ACHN (cell line): ENCODE measurements at places on chromosomes 12 and 14.

DNA sequence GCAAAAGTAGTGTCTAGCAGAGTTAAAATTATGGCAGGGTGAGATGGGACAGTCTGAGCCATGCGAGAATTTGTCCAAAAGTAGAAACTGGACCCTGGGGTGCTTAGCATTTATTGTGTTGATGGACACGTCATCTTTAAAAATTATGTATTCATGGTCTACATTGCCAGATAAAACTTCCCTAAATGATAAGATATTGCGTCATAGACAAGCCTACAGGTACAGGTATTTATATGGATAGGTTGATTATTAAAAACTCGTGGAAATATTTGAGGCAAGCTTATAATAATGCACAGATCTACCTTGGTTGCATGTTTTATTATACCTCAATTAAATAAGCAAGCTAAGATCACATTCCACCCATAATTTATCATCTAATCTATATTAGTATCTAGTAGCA, 196.0 kb upstream of the PDZRN4 start:
- no peak for DNase-seq

DNA sequence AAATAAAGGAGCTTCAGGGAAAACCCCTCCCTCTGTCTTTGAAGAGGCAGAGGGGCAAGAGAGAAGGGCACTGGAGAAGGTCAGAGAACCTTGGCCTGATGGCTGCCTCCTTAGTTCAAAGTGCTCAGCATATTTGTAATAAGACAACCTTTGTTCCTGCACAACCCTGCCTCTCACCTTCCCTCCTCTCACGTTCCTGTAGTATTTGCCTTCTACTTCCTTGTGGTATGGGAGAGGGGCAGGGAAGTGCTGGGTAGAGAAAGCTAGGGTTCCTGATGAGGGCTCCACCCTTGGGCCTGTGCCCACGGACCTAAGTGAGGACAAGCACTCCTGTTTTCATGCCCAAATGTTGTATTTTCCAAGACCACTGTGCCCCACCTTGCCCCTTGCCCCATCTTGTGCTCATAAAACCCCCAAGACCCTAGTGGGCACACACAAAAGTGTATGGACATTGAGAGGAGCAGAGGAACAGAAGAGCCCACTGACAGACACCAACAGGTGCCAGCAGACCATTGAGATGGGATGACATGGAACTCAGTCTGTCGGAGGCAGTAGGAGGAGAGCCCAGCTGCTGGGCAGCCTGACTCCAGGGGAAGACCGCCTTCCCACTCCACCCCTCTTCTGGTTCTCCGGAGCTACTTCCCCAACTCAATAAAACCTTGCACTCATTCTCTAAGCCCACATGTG, 261.5 kb upstream of the CCDC196 start:
- no peak for DNase-seq

- peak; percentile 53 for DNase-seq
Measured at GRCh38 chr14:106044949-106045596, 518.7 kb downstream of the TMEM121 start.

- no peak for DNase-seq
Measured at GRCh38 chr14:88477513-88478250, 77.1 kb downstream of the PTPN21 start.

DNA sequence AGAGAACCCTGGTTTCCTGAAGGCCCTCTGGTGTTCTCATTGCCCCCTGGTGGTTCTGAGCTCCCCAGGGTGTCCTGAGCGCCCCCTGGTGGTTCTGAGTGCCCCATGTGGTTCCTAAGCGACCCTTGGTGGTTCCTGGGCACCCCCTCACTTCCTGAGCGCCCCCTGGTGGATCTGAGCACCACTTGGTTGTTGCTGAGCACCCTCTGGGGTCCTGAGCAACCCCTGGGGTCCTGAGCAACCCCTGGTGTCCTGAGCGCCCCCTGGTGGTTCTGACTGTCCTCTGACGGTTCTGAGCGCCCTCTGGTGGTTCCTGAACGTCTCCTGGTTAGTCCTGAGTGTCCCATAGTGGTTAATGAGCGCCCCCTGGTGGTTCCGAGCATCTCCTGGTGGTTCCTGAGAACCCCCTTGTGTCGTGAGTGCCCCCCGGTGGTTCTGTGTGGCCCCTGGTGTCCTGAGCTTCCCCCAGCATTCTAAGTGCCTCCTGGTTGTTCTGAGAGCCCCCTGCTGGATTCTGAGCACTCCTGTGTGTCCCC, 568.3 kb downstream of the TMEM121 start:
- DNase-seq = peak; percentile 47

GRCh38 chr12:9040484-9041186, 51.3 kb downstream of the KLRG1 start:
- no peak for DNase-seq

- DNase-seq = no peak
Measured at GRCh38 chr12:97151481-97151880, 244.4 kb downstream of the NEDD1 start.

GRCh38 chr14:80941241-80942185, at the start of gene CEP128:
TSS of gene CEP128 (minus strand) at chr14:80941738.
- DNase-seq = peak; percentile 96

DNA sequence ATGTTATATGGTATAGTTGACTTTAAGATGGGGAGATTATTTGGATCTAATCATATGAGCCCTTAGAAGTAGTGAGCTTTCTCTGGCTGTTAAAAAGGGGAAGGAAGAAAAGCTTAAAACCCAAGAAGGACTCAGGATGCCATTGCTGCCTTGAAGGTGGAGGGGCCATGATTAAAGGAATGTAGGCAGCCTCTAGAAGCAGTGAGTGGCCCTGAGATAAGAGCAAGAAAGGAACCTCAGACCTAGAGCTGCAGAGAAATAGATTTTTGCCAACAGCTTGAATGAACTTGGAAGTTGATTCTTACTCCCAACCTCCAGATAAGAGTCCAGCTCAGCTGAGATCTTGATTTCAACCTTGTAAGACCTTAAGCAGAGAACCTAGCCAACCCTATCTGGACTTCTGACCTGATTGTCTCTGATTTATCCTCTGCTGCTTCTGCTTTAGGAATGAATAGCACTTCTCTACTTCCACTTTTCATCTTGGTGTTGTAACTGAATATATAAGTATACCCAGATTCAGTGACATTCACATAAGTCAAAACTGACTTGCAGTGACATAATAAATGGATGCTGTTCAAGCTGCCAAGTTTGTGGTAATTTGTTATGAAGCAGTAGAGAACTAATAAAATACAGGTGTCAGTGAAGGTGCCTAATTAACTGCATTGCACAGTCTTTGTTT, 33.5 kb downstream of the RAD51B start:
- DNase-seq = no peak

DNA sequence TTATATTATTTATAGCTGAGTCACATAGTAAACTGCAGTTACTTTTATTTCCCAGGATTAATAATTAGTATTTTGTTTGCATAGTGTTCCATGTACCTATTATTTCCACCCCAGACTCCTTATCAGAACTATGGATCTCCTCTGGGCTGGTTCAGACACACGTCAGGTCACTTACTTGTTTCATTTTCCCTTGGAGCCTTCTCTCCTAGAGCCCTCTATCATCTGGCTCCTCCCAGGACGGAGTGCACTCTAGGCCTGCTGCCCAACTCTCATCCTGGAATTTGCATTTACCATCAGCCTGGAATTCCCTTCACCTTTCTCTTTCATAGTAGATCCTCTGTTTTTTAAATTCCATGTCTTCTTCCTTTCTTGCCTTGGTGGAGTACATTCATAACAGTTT, 28.5 kb upstream of the GALNT16 start:
- no peak for DNase-seq

DNA sequence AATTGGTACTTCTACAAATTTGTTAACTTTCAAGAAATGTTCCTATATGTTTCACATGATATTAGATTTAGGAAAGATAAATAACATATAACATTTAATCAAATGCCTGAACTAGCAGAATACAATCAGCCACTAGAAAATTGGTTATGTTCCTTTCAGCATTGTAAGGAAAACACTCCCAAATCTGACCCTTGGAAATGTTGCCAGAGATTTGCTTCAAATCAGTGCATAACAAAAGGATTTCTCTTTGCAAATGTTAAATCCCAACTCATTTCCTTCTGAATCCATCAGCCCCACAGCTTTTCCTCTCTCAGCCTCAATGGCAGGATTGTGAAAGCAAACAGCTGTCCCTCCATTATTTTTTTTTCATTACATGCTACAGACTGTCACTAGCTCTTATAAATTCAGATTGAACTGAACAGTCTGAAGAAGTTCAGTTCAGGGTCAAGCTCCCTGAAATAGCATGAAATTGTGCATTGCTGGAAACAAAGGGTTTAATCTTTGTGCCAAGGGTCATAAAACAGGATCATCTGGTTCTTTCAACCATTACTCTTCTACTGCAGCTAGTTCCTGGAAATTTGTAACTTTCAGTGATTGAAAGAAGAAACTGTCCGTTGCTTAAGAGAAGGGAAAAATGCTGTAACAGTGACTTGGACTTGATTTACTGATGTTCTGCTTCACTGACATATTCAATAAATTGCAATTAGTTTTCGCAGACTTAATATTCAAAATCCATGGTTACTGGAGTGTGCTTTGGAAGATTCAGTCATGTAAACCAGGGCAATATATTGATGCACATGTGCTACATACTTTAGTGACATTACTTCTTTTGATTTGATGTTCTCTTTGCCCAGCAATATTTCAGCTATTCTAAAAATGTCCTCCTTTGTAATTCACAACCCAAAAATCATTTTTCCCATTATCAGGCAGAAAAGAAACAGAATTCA, 246.4 kb downstream of the RPL10L start:
- no peak for DNase-seq

- peak; percentile 79 for DNase-seq
Measured at GRCh38 chr12:120971299-120972180, 6.8 kb upstream of the HNF1A start.

DNA sequence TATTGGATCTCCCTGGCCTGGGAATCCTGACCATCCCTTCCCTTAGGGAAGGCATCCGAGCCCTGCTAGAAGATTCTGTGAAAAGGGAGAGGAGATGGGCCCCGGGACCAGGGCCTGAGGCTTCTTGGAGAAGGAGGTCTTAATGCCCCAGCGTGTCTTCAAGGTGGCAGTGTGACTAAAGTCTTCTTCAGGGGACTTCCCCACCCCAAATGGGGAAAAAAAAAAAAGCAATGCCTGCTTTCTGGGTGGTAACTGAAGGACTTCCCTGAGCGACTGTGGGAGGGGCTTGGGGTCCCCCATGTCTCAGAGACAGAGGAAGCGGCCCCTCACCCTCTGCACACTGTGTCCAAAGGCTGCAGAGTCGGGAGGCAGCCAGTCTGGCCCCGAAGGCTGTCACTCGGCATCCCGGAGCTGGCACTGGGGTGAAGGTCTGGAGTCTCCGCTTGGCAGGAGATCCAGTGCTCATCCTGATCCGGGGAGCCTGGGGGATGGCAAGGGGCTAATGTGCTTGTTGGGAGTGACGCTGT, 7.8 kb upstream of the PGF start:
- no peak for DNase-seq

GRCh38 chr14:71692496-71692895, 239.7 kb upstream of the RGS6 start:
- DNase-seq = no peak

GRCh38 chr14:95183532-95184412, 26.4 kb upstream of the DICER1 start:
- DNase-seq = no peak

DNA sequence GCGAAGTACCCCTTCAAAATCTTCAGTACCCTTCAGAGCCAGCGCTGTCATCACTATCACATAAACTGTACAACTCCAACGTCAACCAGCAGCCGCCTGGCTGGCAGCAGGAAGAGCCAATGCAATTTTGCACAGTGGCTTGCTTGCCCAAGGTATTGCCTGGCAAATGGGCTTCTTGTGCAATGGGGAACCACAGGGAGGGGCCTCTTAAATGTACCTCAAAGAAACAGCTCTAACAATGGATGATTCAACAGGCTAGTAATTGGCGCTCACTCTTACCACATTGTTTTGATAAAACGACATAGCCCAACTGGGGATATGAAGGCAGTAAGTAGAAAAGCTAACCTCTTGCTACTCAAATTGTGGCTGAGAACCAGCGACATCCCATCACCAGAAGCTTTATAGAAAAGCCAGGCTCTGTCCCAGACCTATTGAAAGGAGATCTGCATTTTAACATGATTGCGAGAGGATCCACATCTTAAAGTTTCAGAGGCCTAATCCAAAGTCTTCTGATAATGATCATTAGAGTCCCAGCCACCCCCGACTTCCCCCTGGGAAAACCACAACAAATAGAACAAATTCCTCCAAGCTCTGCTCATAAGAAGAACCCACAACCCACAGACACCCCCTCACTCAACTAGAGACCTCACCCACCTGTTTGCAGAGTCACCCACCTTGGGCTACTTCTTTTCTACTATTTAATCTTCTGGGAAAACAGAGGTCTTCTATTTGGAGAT, 125.3 kb upstream of the HIF1A start:
- no peak for DNase-seq

GRCh38 chr14:44463356-44464004, 43.6 kb downstream of the FSCB start:
- DNase-seq = no peak

DNA sequence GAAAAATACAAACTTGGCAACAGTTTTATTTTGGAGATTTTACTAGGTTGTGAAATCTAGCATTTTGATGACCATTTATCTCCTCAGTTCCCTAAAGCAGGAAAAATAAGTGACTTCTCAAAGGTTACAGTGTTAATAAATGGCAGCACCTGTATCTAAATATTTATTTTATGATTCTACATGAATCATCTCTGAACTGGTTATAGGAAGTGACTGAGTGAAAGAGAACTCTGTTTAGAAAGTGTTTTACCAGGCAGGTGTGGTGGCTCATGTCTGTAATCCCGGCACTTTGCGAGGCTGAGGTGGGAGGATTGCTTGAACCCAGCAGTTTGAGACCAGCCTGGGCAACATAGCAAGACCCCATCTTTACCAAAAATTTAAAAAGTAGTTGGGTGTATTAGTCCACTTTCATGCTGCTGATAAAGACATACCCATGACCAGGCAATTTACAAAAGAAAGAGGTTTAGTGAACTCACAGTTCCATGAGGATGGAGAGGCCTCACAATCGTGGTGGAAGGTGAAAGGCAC, 26.3 kb downstream of the MIPOL1 start:
- DNase-seq = no peak

DNA sequence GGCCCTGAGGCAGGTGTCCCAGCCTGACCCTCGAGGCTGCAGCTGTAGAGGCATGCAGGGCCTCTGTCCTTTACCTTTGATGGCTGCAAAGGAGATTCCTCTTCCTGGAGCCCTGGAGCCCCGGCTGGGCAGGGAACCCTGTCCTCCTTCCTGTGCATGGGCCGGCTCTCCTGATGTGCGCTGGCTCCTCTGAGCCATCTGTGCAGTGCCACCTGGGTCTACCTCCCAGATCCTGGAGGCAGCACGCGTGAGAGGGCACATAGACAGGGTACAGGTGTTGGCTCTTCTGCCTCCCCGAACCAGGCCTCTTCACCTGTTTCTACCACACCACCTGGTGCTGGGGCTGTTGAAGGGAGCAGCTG, 115.1 kb downstream of the BEGAIN start:
- no peak for DNase-seq
